ENCODE measurements at places on chromosomes 2 and 18.

GRCh38 chr2:30990671-30991070 lies 147.6 kb downstream of the GALNT14 start:
- H3K4me1 ChIP-seq = no peaks in the 10 kb centered on the region
- no peak overlapping the region for H3K27ac ChIP-seq
- no peak overlapping the region for H3K4me3 ChIP-seq
- H3K27me3 ChIP-seq = no peaks in the 10 kb centered on the region
- DNase-seq = no peak

DNA sequence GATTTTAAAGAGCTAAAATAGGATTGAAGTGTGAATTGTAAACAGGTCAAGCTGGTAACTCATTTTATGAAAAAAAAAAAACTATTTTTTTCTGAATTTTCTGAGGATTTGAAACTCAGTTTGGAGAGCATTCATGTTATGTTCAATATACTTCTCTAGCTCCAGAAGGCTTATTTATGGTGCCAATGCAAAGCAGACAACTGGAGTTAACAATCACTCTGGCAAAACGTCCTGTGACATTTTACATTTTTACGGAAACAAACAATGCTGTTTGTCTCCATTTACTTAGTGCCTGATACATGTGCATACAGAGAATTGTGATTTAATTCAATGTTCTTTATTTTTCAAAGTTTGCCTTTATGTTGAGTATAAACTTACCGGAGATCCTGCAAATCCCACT lies 96.0 kb downstream of the COL5A2 start:
- no peaks in the 10 kb centered on the region for H3K36me3 ChIP-seq
- no peaks in the 10 kb centered on the region for H3K27me3 ChIP-seq
- no peak overlapping the region for H3K27ac ChIP-seq
- no peak for DNase-seq
- H3K4me3 ChIP-seq = no peak overlapping the region

- no peak overlapping the region for H3K27ac ChIP-seq
- DNase-seq = no peak
- H3K4me1 ChIP-seq = peaks cover 37% of the 10 kb centered on the region
- no peaks in the 10 kb centered on the region for H3K27me3 ChIP-seq
- no peak overlapping the region for H3K4me3 ChIP-seq
- H3K36me3 ChIP-seq = no peaks in the 10 kb centered on the region
Measured at GRCh38 chr2:45862843-45863242, 211.4 kb downstream of the PRKCE start.

GRCh38 chr2:207504513-207505170 lies 25.1 kb upstream of the CREB1 start:
- peaks cover 2% of the 10 kb centered on the region for H3K36me3 ChIP-seq
- peaks cover 62% of the 10 kb centered on the region for H3K4me1 ChIP-seq
- no peak for DNase-seq
- peak overlapping the region; percentile 54 for H3K27ac ChIP-seq
- H3K4me3 ChIP-seq = peak overlapping the region; percentile 56
- no peaks in the 10 kb centered on the region for H3K27me3 ChIP-seq

DNA sequence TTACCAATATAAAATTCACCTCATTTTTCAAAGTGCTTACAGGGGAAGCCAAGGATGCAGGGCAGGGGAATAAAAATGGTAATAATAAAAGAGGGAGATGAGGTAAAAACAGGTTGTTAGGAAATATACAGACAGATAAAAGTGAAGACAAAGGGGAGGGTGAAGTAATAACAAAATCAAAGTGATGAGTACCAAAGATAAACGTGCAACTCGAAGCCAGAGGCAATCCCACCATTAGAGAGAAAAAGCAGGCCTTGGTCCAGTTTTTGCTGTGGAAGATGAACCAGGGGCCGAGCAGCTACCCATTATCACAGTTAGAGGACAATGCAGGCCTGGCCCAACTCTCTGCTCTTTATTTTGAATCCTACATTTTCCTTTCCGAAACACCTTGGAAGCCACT lies 99.6 kb upstream of the UPP2 start:
- no peak for DNase-seq
- H3K4me1 ChIP-seq = no peaks in the 10 kb centered on the region
- H3K27me3 ChIP-seq = no peaks in the 10 kb centered on the region
- peaks cover 1% of the 10 kb centered on the region for H3K36me3 ChIP-seq

GRCh38 chr18:47251289-47252120 lies at the start of gene SKOR2:
Gene SKOR2 (minus strand): TSS chr18:47251660. CDS start chr18:47249183, 2,477 bp downstream.
- peaks cover 6% of the 10 kb centered on the region for H3K4me1 ChIP-seq
- H3K36me3 ChIP-seq = peaks cover 5% of the 10 kb centered on the region
- peak; percentile 28 for DNase-seq
- H3K4me3 ChIP-seq = no peak within 1 kb of the TSS

DNA sequence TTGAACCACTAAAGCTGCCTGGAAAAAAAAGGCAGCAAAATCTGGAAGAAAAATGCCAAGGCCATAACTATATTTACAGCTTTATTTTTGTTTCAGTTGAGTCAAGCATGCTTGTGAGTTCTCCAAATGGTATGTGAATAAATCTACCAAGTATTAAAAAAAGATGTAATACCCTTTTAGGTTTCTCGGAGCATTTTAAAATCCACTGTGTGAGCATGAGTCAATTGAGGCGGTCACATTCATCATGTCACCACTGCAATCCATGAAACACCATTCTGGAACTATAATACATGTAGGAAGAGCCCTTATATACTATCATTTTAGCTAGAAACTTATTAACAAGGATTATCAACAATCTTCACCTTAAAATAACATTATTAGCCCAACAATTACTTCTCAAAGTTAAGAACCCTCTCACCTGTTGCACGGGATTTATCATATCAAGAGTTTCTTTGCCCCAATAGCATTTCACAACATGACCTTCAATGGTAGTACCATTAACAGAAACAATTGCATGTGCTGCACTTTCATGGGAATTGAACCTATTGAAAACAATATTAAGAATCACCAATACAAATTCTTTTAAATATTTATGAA lies 24.2 kb upstream of the C2orf42 start:
- H3K4me1 ChIP-seq = peaks cover 15% of the 10 kb centered on the region
- H3K27ac ChIP-seq = no peak overlapping the region
- H3K27me3 ChIP-seq = no peaks in the 10 kb centered on the region
- no peak overlapping the region for H3K4me3 ChIP-seq

DNA sequence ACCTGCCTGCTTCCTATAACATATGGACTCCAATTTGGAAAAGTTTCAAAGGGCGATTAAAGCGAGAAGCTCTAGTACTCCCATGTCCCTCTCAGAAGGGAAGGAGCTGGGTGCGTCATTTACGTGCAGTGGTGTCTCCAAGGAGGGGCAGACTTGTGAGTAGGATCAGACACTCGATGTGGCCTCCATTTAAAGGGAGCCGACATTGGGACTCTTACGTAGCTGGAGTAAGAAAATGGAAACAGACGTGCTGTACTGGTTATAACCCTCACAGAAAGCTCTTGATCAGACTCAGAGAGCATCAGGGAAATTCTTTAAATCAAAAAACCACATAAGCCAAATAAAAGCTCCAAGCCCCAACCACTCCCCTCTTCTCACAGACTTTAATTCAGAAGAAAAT lies 198.5 kb downstream of the KLHL29 start:
- H3K4me3 ChIP-seq = no peak overlapping the region
- no peaks in the 10 kb centered on the region for H3K36me3 ChIP-seq
- H3K4me1 ChIP-seq = no peaks in the 10 kb centered on the region
- H3K27me3 ChIP-seq = no peaks in the 10 kb centered on the region
- H3K27ac ChIP-seq = no peak overlapping the region

DNA sequence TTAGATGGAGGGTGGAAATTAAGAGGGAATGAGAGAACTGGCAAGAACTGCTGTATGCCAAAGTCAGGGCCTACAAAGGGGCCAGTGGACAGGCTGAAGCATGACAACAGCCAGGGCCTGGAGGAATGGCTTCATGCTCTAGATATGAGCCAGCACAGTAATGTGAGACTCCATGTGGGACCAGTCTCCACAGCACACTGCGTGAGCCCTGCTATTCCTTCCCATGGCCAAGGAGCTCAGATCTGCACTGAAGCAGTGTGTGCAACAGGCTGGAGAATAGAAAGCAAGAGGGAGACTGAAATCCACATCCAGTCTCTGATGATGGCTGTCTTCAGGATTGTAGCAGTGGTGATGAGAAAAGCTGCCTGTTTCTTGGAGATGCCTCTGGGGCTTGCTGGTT lies 162.8 kb downstream of the TPGS2 start:
- H3K27me3 ChIP-seq = peaks cover 8% of the 10 kb centered on the region
- H3K36me3 ChIP-seq = no peaks in the 10 kb centered on the region
- no peak overlapping the region for H3K4me3 ChIP-seq
- no peak overlapping the region for H3K27ac ChIP-seq

DNA sequence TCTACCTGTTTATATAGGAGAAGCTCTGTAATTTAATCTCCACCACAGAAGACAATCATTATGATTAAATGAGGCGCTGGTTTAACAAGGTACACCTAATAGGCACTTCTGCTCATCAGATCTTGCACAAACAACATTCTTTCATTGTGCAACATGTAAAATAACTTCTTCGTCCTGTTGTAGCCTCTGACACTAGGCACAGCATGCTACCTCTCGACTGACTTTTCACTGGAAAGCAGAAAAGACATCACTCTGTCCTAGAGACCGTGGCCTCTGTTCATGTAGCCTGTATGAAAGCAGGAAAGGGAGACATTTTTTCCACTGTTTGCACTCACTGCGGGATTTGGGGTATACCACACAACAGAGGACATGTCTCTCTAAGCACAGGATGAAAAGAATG lies 316.5 kb downstream of the IRS1 start:
- DNase-seq = no peak
- no peak overlapping the region for H3K4me3 ChIP-seq
- no peaks in the 10 kb centered on the region for H3K36me3 ChIP-seq
- peaks cover 5% of the 10 kb centered on the region for H3K4me1 ChIP-seq
